Fibroblast of lung (primary cell): ENCODE measurements at places on chromosomes 13 and 19.

- DNase-seq = peak; percentile 78
Observed at GRCh38 chr19:48967346-48968178, 2.5 kb downstream of the FTL start.

DNA sequence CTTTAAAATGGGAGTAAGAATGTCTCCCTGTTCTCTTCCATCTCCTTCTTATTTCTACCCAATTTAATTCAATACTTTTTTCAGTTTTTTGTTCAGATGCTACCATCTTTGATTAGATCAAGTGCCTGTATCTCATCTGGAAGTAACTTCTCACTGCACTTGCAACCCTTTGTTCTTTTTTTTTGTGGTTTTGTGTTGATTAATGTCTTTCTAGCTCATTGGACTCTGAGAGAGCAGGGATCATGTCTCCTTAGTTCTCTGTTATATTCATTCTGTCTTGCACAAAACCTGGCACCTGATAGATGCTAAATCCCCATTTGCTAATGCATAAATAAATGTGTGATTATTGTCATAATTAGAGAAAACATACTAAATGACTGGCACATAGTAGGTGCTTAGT, 834 bp upstream of the ITGBL1 start:
- DNase-seq = peak; percentile 70

- peak; percentile 53 for DNase-seq
Observed at GRCh38 chr13:47146136-47146535, 249.3 kb upstream of the HTR2A start.

DNA sequence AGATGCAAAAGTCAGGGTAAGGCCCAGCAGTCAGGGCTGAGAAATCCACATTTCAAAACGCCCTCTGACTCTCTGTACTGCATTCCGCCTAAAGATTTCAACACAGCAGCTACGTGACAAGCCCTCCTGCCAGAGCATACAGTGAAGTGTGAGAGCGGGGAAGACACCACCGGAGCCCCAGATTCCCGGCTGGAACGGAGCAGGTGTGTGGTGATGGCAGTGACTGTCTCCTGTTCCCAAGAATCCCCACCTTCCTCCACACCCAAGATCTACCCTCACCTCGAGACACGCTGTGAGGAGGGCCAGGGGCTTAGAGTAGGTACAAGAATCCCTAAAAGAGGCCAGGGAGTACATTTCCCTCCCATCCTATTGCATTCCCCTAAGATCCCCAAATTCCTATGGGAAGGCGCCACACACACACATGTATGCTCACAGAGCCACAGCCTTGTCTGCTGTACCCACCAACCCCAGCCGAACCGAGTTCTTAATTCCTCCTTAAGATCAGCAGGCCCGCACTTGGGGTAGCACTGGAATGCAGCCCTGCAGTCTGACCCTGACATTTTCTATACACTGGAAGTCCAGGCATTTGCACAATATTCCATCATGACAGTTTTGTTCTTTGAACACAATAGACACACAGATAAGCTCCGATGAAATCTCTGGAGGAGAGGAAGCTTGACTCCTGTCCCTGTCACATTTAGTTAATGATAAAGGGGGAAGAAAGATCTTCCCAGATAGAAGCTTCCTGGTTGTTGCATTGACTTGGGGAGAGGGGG, 102.9 kb downstream of the FOXO1 start:
- no peak for DNase-seq

DNA sequence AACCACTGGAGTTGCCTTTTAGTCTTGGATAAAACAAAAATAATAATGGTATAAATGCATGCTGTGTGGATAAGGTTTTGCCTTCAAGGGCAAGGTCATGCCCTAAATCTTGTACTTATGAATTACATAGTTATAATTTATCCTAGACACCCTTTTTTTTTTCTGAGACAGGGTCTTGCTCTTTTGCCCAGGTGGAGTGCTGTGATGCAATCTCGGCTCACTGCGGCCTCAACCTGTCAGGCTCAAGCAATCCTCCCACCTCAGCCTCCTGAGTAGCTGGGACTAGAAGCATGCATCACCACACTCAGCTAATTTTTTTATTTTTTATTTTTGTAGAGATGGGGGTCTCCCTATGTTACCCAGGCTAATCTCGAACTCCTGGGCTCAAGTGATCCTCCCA, 7.7 kb upstream of the DACT3 start:
- no peak for DNase-seq

GRCh38 chr13:73816702-73817101, 317.5 kb downstream of the KLF12 start:
- DNase-seq = no peak

DNA sequence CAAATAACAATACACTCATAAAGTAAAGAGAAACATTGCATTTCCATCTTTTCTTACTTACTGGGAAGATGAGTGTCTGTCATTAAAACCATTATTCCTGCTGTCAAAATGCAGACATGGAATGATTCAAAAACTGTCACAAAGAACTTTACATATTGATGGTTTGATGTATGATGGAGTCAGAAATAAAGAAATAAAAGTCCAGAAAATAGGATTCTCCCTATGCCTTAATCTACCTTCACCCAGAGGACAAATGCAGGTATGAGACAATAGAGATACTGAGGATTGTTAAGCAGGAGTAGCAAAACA, 656.1 kb downstream of the TBC1D4 start:
- DNase-seq = no peak

DNA sequence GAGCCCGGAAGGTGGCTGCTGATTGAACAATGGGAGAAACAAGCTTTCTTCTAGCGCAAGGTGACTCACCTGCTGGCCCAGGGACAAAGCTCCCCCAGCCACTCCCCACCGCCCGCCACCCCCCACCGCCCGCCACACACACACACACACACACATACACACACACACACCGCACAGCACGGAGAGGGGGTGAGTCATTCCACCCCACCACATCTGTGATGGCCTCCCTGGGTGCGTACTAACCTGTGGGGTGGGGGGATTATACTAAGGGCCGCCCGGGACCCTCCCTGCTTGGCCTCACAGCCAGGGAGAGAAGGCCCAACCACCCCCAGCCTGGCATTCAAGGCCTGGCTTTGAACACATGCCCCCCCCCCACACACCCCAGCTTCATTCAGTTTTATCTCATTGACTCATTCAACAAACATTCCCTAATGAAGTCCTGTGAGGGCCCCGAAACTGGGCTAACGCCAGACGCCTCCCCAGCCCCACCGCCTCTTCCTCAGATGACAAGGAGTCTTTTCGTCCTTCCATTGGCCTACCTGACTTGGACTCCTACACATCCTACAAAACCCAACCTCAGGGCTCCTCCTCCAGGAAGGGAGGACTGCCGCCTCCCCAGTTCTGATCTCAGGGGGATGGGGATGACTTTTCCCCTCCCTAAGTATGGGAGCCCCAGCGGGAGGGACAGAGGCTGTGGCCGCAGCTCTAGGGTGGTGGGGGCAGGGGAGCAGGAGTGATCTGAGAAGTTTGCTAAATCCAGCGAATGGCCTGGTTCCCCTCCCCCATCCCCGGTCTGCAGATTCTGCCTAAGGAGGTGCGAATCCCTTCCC, 5.8 kb upstream of the ONECUT3 start:
- peak; percentile 55 for DNase-seq

DNA sequence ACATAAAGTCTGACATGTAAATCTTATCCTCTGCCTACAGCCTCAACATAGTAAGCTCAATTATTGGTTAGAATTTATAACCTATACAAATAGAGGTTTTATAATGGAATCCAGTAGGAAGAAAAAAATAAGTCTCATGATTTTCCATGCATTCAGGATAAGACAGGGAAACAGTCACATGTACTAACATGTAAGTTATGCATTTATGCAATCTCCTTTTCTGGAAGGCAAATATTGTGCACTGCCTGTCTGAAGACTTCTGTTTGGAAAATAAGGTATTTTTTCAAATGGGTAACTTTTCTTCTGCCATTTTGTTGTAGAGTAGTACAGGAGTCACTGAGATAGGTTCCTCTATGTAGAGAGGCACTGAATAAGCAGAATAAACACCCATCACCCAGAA, 92.7 kb downstream of the NALCN start:
- DNase-seq = no peak

- no peak for DNase-seq
Observed at GRCh38 chr13:38854226-38854625, 136.4 kb downstream of the STOML3 start.

DNA sequence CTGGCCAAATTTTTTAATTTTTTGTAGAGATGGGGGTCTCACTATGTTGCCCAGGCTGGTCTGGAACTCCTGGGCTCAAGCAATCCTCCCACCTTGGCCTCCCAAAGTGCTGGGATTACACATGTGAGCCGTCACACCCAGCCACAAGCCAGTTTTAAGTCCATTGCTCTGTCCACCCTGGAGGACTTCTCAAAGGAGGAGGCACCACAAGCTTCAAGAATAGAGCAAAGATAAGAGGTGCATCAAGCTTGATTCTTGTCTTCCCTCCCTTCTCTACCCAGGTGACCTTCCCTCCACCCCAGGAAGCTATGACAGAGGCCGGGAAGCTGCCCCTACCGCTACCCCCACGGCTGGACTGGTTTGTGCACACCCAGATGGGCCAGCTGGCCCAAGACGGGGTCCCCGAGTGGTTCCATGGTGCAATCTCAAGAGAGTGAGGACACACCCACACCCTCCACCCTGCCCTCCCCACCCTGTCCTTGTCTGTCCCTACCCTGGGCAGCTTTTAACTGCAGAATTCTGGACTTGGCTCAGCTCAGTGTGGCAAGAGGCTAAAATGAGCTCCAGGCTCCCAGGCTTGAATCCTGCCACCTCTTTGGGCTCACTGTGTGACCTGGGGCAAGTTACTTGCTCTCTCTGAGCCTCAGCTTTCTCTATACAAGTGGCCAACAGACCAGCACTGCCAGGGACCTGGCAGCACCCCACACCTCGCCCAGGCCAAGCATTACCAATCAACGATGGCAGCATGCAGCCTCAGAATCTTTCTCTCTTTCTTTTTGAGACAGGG, 5.2 kb downstream of the HSH2D start:
- DNase-seq = no peak

DNA sequence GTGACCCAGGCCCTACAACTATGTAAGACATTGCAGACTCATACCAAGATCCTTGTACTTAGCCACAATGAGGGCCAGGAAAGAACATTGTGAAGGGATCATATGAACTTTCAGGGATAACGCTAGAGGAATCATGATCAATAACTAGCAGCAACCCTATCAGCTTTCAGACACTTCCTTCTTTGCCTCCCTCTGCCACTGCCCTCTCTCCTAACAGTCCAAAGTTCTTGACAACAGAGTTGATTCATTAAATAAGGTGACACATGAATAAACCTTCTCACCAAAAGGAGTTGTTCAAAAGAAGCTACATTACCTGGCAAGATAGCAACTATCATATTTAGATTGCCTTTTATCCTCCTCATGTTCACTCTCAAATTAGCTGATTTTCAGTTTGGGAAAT, 272.2 kb upstream of the DACH1 start:
- no peak for DNase-seq
